GM06990 (cell line): ENCODE measurements at places on chromosomes 1 and 21.

GRCh38 chr1:115908565-115909274 is 67.6 kb upstream of the SLC22A15 start:
- DNase-seq, result no peak

DNA sequence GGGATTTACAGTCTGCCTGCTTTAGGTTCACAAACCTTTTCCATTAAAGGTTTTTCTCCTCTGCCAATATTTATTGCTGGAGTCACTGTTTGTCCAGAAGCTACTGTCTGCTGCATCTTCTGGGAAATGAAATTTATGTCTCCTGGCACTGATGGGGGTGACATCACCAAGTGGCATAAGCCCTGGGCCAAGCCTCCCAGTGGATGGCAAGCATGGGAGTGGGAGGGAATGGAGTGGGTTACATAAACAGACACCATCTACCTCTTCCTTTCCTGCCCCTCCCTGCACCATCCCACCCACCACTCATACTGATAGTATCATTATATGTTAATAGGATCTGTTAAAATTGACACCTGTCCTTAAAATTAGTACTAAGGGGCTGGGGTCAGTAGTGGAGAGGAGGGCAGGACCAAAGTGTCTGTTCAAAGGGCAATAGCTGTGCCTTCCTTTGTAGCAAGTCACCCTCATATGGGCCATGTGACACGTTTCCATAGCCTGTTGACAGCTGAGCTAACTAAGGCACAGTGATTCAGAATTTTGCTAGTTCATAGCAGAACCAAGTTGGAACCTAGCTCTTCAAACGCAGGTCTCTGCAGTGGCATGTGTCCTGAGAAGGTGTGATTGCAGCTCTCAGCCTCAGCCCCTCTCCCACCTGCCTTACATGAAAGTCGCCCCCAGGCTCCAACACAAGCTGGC is 71.0 kb downstream of the MAB21L3 start:
- DNase-seq, result no peak

- DNase-seq, result no peak
Measured at GRCh38 chr1:84217239-84217638, 73.2 kb downstream of the PRKACB start.

- no peak for DNase-seq
Measured at GRCh38 chr1:11245248-11245647, 17.1 kb downstream of the MTOR start.

GRCh38 chr1:173424782-173425407 is 52.2 kb upstream of the PRDX6 start:
- no peak for DNase-seq

GRCh38 chr1:69244211-69244610 is 323.5 kb upstream of the LRRC7 start:
- DNase-seq, result no peak

GRCh38 chr1:195097316-195097715 is 1510.9 kb downstream of the KCNT2 start:
- no peak for DNase-seq

GRCh38 chr1:200128944-200129879 is 101.7 kb downstream of the NR5A2 start:
- DNase-seq, result no peak

DNA sequence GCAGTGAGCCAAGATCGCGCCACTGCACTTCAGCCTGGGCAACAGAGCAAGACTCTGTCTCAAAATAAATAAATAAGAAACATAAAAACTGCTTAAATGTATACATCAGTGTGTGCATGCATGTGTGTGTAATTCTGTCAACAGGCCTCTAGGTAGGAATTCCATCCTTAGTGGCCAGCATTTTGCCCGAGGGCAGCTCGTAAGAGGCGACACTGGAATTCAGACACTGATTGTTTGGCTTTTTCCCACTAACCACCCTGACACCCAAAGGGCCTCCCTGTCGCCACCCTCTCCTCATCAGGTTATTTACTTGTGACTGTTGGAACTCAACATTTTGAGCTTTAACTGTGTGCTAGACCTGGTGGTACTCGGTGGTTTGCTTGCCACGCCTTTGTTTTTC is 64.0 kb upstream of the KIF1B start:
- DNase-seq, result no peak

GRCh38 chr21:14762734-14763694 is 216.9 kb upstream of the SAMSN1 start:
- peak; percentile 64 for DNase-seq

- DNase-seq, result no peak
Measured at GRCh38 chr1:227951624-227952373, 4.1 kb upstream of the WNT9A start.

- DNase-seq, result no peak
Measured at GRCh38 chr1:236516929-236517704, 6.7 kb upstream of the LGALS8 start.

- no peak for DNase-seq
Measured at GRCh38 chr1:207806531-207807325, 54.9 kb downstream of the CD46 start.

- DNase-seq, result no peak
Measured at GRCh38 chr1:212097360-212097759, 61.8 kb downstream of the DTL start.

DNA sequence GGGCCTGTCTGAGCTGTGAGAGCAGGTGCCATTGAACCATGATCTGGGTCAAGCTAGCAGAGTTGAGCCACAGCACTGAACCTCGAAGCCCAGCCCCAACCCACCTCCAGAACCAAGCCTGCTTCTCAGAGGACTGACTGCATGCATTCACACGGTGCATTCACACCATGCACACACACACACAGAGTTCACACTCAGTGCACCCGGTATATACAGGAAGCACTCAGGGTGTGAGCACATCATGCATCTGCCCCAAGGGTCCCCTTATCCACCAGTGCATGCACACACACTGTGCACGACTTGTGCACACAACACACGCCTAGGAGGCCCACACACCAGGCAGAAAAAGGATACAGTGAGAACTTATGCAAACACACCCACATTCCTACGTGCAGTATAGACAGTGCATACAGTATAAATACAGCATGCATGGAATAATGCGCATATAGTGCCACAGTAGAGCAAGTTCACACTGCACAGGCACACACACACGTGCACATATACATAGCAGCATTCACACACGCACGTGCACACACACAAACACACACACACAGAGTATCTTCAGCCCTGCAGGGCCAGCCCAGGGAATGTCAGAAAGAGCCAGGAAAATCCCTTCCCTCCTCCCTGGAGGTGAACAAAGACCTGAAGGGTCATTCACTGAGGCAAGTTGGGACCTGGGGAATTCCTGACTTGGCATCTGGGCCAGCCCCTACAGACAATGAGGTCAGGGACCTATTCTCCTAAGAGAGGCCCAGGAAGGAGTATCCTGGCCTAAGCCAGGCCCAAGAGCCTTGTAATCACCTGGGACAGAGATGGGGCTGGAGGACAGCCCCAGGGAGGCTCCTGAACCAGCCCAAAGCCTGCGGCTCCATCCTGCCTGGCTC is 42.1 kb downstream of the CAMK2N1 start:
- DNase-seq, result no peak

GRCh38 chr1:99347041-99347684 is 82.9 kb downstream of the PLPPR4 start:
- no peak for DNase-seq

- no peak for DNase-seq
Measured at GRCh38 chr1:224641030-224641429, 24.9 kb downstream of the CNIH3 start.

- no peak for DNase-seq
Measured at GRCh38 chr1:53375440-53375839, 47.6 kb upstream of the LRP8 start.

GRCh38 chr1:65209005-65209885 is 61.2 kb downstream of the AK4 start:
- DNase-seq, result no peak

DNA sequence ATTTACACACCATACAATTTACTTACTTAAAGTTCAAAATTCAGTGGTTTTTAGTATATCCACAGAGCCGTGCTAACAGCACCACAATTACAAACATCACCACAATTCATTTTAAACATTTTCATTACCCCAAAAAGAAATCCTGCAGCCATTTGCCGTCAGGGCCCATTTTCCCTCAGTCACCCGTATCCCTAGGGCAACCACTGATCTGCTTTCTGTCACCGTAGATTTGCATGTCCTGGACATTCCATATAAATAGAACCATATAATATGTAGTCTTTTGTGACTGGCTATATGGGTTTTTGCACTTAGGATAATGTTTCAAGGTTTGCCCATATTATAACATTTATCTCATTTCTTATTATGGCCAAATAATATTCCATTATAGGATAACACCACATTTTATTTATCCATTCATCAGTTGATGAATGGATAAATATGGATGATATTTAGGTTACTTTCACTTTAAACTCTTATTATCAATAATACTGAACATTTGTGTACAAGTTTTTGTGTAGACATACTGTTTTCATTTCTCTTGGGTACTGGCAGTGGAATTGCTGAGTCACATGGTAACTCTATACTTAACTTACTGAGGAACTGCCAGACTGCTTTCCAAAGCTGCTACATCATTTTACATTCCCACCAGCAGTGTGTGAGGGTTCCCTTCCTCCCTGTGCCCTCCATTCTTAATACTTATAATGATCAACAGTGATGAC is 68.9 kb downstream of the ST3GAL3 start:
- DNase-seq, result no peak

DNA sequence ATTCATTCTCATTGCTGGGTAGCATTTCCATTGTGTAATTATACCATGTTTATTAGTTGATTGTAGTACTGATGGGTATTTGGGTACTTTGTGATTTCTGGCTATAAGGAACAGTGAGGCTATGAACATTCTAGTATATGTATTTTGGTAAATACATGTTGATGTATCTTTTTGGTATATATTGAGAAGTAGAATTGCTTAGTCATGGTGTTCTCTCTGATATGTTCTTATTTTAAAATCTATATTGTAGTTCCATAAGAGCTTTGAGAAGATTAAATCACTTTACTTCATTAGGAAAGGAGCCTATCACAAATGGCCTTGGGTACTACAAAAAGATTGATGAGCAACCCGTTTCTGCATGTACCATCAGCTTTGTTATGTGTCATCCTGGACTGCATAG is 13.4 kb downstream of the MIXL1 start:
- no peak for DNase-seq

DNA sequence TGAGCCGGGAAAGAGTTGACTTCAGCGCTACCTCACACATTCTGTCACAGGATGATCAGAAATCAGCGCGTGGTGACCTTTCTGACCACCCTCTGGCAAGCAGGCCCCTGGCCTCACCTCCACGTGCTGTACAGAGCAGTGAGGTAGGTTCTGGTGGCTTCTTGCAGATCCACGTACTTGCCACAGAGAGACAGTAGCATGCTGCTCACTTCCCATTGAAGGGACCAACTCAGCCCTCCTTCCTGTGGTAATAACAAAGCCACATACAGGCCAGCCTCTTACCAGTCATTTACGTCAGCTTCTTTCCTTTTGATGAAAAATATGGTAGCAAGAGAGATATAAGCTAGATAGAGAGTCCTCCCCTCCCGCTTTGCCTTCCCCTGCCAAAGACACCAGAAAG is 200.7 kb downstream of the CHRM3 start:
- DNase-seq, result no peak

DNA sequence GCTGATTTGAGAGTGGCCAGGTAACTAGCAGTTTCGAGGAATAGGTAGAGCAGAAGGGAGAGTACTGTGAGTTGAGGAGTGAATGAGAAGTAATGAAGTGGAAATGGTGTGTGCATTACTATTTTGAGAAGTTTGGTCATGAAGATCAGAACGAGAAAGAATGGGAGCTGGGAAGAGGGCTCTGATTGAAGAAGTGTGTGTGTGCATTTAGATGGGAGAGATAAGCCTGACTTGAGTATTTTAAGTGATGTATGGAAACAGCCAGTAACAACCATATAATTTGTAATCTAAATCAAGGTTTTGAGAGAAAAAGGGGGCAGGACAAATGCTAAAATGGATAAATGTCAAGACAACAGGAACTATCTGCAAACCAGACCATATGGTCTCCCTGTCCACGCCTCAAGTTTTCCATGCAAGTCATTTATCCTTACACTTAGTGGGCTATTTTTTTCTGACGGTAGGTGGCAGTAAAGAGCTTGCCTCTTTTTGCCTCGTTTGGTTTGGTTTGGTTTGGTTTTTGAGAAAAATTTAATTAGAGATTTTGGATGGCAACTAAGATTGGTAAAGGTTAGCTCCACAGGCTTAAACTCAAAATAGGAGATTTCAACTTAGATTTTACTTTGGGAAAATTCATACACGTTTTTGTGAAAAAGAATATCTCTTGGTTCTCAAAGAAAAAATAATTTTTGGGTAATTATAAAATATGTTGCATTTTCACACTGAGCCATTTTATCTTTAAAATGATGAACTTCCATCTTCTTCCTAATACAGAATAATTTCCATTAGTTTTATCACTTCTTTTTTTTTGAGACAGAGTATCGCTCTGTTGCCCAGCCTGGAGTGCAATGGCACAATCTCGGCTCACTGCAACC is 9.5 kb upstream of the B3GALNT2 start:
- DNase-seq, result peak; percentile 9

- DNase-seq, result no peak
Measured at GRCh38 chr1:67124455-67124854, 10.3 kb downstream of the C1orf141 start.

- no peak for DNase-seq
Measured at GRCh38 chr1:24867084-24867870, 62.8 kb downstream of the RUNX3 start.

GRCh38 chr1:94795434-94795833 is 24.7 kb upstream of the SLC44A3 start:
- no peak for DNase-seq

- DNase-seq, result no peak
Measured at GRCh38 chr1:155322571-155322952, 1.9 kb downstream of the RUSC1 start.

DNA sequence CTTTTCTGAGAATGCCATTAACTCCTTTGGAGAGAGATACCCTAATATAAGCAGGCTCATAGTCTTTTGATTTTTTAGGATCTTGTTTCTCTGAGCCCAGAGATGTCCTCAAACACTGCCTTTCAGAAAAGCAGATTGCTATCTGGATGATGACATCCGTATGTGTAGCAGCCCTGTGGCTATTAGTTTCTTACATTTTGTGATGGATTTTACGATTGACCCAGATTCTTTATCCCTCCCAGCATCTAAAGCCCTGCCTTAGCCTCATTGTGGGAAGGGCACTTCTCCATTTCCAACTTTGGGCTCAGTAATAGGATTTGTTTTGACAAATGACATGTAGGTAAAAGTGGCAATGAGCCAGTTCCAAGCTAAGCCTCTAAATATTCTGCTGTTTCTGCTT is 300.3 kb downstream of the TTLL7 start:
- no peak for DNase-seq

- no peak for DNase-seq
Measured at GRCh38 chr1:219926363-219926998, 1.9 kb downstream of the SLC30A10 start.

DNA sequence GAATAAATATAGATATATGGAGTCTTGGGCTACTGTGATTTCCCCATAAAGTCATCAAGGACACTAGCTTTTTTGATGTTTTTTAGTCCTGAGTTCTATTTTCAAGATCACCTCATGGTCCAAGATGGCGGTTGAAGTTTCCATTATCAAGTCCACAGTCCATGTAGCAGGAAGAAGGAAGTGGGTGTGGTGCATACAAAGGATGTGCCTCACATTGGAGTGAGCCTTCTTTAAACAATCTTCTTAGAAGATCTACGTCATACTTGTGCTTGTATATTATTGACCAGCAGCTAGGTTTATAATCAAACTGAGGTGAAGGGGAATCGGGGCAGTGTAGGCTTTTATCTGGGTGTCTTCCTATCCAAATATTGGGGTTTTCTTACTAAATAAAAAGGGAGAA is 93.4 kb downstream of the FGGY start:
- no peak for DNase-seq

- DNase-seq, result no peak
Measured at GRCh38 chr1:54337928-54338327, 68.3 kb downstream of the SSBP3 start.
